Foreskin fibroblast (primary cell): ENCODE measurements at places on chromosomes 16 and 17.
A peak's percentile ranks its signal among the peaks of the same experiment; 100 is the strongest.

- DNase-seq = peak; percentile 20
These were observed 676 bp downstream of the CPD start for GRCh38 chr17:30379303-30379902.

- DNase-seq = no peak
These were observed 165.7 kb downstream of the SHISA6 start for GRCh38 chr17:11406716-11407115.

DNA sequence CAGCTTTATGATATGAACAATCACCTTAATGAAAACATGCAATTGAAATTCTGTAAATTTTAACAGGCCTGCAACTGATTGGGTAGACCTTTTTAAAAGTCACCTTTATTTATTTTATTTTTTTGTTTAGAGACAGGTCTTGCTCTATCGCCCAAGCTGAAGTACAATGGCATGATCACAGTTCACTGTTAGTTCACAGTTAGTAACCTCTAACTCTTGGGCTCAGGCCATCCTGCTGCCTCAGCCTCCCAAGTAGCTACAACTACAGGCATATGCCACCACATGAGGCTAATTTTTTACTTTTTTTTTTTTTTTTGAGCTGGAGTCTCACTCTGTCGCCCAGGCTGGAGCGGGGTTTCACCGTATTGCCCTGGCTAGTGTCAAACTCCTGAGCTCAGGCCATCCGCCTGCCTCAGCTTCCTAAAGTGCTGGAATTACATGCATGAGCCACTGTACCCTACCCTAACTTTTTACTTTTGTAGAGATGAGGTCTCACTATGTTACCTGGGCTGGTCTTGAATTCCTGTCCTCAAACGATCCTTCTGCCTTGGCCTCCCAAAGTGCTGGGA is 28.0 kb downstream of the AP1G1 start:
- DNase-seq = no peak

GRCh38 chr16:75109732-75110243 is 6.8 kb downstream of the LDHD start:
- no peak for DNase-seq

- DNase-seq = no peak
These were observed 1.5 kb upstream of the CLDN7 start for GRCh38 chr17:7263801-7264078.

GRCh38 chr17:46978489-46979146 is 435 bp downstream of the RPRML start:
- DNase-seq = no peak

GRCh38 chr17:5128905-5129535 is 13.2 kb downstream of the USP6 start:
- DNase-seq = no peak

DNA sequence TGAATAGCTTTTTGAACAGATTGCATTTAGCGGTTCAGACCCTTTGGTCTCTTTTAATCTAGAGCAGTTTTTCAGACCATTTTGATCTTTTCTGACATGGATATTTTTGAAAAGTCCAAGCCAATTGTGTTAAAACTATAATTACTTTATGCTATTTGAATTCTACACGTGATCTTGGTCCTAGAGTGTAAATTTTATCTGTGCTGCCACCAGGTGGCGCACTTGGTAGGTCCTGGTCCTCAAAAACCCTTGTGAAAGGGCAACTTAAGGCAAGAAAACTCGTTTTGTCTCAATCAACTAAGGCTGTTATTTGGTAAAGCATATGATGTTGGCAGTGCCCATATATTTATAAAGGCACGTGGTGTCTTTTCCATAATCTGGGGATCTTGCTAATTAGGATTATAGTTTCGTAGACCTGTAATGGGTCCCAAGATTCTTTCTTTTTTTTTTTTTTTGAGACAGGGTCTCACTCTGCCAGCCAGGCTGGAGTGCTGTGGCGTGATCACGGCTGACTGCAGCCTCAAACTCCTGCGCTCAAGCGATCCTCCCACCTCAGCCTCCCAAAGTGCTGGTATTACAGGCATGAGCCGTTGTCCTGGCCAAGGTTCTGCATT is 43.9 kb upstream of the TEX2 start:
- DNase-seq = peak; percentile 59

- no peak for DNase-seq
These were observed 631 bp downstream of the CDH3 start for GRCh38 chr16:68645494-68646388.

GRCh38 chr16:67157106-67157748 is 2.5 kb downstream of the TRADD start:
- DNase-seq = no peak

GRCh38 chr17:41873559-41874292 is 8.5 kb upstream of the KLHL11 start:
- no peak for DNase-seq

- no peak for DNase-seq
These were observed 552.3 kb downstream of the TOX3 start for GRCh38 chr16:51994597-51994996.

GRCh38 chr17:72985882-72986720 is 106.4 kb downstream of the SLC39A11 start:
- peak; percentile 82 for DNase-seq

DNA sequence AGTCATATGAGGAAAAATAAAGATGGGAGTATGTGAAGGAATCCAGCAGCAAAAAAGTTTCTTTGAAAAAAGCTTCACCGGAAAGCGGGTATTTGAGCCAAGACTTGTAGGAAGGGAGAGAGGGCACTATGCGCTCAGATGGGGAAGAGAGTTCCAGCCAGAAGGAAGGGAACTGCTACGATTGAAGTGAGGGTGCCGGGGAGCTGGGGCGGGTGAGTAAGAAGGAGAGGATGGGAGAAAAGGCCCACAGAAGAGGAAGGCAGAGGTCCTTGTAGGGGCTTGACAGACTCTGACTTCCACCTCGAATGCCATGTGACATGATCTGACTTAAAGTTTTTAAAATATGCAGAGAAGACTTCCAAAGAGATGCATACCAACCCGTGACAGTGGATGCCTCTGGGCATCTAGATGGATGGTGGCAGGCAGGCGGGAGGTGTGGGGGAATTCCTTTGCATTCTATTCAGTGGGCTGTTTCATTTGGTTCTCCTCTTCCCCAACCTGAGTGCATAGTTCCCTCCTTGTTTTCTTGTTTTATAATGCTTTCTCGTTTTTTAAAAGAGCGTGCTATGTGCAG is 44.9 kb downstream of the CDRT4 start:
- no peak for DNase-seq

DNA sequence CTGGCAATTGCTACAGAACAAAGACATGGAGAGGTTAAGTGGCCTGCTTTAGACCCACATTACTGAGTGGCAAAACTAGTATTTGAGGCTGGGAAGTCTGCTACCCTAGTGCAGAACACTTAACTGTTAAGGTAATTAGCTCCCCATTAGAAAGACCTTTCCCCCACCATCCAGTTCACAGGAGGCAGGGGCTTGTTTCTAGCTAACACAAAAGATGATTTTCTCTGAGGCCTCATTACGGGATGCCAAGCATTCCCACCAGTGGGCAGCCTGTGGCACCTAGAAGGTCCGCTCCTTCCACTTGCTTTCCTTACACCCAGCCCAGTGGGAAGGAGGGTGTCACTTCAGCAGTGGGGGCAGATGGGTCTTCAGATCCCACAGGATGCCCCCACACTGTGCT is 99.1 kb downstream of the RBFOX1 start:
- no peak for DNase-seq

GRCh38 chr17:21213638-21214014 is 335 bp downstream of the TMEM11 start:
- DNase-seq = peak; percentile 64

GRCh38 chr17:82989881-82990280 is 89.5 kb upstream of the METRNL start:
- DNase-seq = no peak

GRCh38 chr17:82665891-82666290 is 17.6 kb upstream of the WDR45B start:
- no peak for DNase-seq
